ENCODE measurements at places on chromosomes 4 and X.

- DNase-seq: no peak
These were observed 53.5 kb upstream of the SMIM31 start for GRCh38 chr4:164700471-164700870.

- no peak for DNase-seq
These were observed 1071.8 kb downstream of the CCSER1 start for GRCh38 chr4:91198951-91199350.

DNA sequence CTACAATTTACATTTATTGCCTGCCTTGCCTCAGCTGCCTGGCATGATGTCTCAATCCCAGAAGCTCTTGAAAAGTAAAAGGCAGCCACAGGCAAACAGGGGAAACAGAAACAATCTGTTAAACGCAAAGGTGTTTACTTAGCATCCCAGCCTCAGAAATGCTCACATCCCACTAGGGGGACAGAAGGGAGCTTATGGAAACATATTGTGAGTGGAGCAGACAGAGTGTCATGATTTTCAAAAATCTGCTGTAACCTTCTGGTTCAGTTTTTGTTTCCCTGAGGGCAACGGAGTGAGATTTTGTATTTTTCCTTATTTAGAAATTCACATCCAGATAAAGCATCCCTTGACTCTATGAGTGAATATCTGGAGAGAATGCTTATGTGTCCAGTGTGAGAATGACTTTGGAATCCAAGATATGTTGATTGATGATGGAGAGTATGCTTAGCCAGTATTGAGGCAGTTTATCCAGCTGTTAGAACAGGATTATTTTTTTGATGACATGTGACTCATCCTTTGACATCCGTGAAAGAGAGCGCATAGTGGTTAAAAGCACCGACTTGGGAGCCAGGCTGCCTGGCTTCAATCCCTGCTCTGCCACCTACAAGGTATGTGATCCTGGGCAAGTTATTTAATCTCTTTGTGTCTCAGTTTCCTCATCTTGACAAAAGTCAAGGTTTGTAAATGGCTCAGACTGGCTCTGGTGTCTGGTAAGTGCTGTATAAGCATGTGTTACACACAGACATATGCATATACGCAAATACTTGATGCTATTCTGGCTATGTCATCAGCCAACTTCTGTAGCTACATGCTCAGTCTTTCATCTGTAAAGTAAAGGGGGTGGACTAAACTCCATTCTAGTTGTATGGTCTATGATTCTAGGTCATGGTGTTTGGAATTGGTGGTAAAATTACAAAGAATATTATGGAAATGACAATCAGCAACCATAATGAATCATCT is 381.2 kb downstream of the RAPGEF2 start:
- no peak for DNase-seq

DNA sequence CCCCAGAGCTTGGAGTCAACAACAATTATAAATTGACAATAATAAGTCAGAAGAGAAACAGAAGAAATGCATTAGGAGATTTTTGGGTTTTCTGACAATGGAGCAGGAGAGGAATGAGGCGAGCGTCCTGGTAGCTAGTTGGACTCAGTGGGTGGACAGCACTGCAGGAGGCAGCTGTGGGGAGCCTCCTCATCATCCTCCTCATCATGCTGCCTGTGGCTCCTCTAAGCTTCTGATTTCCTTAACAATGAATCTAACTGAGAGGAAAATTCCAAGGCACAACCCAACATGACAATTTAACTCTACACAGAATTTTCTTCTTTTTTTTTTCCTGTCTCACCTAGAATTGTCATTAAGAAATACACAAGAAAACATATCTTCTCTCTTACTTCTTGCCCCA is 357.1 kb upstream of the NOCT start:
- DNase-seq: no peak

All from vagina (tissue), 2 donors.